Vagina (tissue), 2 donors: ENCODE measurements at places on chromosomes 12 and 14.

GRCh38 chr14:103294091-103294490, 39.9 kb upstream of the EIF5 start:
- DNase-seq: no peak

DNA sequence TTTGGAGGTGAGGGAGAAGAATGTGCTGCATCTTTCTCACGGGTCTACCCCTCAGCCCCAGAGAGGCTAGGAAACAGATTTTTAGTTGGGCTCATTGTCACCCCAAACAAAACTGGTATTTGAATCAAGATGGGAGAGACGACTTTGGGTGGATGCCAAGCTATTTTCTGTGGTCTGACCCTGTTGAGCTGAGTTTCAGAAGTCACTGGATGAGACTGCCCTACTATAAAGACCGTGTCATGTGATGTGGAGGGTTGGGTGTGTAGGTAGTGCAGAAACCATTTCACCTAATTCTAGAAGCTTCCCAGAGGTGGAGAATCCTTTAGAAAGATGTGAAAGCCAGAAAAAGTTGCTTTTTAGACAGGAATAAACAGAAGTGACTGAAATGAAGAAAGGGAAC, 60.2 kb downstream of the IFT43 start:
- no peak for DNase-seq

- DNase-seq: no peak
These were observed 3.4 kb upstream of the FBXO34 start for GRCh38 chr14:55267820-55268219.

- DNase-seq: no peak
These were observed 35.2 kb downstream of the CDC42BPB start for GRCh38 chr14:103022002-103022684.

- DNase-seq: no peak
These were observed 890.8 kb upstream of the USP15 start for GRCh38 chr12:61369241-61369910.

- no peak for DNase-seq
These were observed 245.0 kb upstream of the PWP1 start for GRCh38 chr12:107440606-107441005.

- no peak for DNase-seq
These were observed 182.9 kb upstream of the FAR2 start for GRCh38 chr12:28966046-28966780.

GRCh38 chr12:45076417-45077026, 25.6 kb upstream of the DBX2 start:
- no peak for DNase-seq

- no peak for DNase-seq
These were observed 41.5 kb downstream of the ANO6 start for GRCh38 chr12:45257185-45257930.

- DNase-seq: no peak
These were observed 39.6 kb downstream of the CHST11 start for GRCh38 chr12:104496336-104496735.

DNA sequence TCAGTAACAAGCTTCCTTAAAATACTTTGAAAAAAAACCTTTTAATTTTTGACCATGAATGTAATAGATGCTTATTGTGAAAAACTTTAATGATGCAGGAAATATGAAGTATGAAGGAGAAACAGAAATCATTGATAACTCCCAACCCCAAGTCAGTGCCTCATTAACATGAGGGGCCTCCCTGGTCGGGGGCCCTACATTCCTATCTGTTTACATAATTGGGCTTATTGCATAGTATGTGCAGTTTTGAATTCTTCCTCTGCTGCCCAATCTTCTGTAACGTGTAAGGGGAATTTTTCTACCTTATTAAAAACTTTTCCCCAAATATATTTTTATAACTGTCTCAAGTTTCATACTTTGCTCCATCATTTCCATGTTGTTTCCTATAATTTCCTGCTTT, 63.0 kb downstream of the SLC25A47 start:
- DNase-seq: no peak

DNA sequence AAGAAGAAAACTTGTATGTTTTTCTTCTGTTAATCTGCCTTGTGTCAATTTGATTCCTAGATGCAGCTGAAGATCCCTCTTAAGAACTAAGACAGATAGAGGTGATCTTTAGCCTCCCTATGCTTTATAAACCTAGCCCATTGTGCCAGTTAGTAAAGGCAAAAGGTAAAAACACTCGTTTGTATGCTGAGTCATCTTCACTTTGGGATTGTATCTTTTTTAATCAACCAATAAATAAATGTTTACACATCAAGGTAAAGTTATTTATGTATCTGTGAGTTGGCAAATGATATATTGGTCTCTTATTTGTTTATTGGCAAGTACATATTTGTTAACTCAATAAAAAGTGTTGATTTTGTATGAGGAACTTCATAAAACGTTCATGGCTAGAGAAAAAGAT, 165.9 kb upstream of the AMIGO2 start:
- no peak for DNase-seq
